ENCODE measurements at places on chromosomes 1 and 21. TPM values are rescaled to one million over a fixed set of nuclear protein-coding genes. Genes with fewer than 3 reads are reported as not detected.
A peak's percentile ranks its signal among the peaks of the same experiment; 100 is the strongest.

- no peak for DNase-seq
Measured at GRCh38 chr1:26317612-26318337, at the start of gene CD52. TSS of gene CD52 (plus strand) at chr1:26317958. CDS start at chr1:26318018, 60 bp downstream.

- DNase-seq = peak; percentile 77
Measured at GRCh38 chr1:2786329-2787162, 14.9 kb downstream of the TTC34 start.

DNA sequence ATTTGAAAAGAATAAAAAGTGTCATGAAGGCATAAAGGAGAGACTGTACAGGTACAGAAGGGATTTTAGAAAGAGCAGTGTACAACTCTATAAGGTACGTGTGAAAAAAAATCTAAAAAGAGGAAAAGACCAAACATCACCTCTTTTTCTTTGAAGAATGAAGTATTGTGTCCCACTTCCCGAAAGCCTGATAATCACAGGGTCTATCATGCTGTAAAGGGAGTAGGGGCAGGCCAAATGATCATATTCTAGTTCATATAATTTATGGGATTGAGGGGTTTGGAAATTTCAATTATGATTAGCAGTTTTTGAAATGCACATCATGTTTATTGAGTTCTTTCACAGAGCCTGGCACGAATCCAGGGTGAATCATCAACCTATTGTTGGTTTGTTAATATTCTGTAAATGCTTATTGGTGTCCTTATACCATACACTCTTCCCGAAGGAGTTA, 910 bp upstream of the RERE start:
- no peak for DNase-seq

PER3 gene
- 6.9 TPM for total RNA-seq

COL8A2 gene
- total RNA-seq = 1.5 TPM

MTHFR gene
- total RNA-seq = 36.6 TPM

BRINP3 gene
- 12.4 TPM for total RNA-seq

Data from mucosa of descending colon (tissue), 3 donors.